Brain pericyte (primary cell): ENCODE measurements at places on chromosomes 7 and 10.

GRCh38 chr7:122702872-122703510 is at the start of gene RNF148:
RNF148 (minus strand) TSS chr7:122702922; CDS start chr7:122702750, 172 bp downstream.
- no peak for DNase-seq

DNA sequence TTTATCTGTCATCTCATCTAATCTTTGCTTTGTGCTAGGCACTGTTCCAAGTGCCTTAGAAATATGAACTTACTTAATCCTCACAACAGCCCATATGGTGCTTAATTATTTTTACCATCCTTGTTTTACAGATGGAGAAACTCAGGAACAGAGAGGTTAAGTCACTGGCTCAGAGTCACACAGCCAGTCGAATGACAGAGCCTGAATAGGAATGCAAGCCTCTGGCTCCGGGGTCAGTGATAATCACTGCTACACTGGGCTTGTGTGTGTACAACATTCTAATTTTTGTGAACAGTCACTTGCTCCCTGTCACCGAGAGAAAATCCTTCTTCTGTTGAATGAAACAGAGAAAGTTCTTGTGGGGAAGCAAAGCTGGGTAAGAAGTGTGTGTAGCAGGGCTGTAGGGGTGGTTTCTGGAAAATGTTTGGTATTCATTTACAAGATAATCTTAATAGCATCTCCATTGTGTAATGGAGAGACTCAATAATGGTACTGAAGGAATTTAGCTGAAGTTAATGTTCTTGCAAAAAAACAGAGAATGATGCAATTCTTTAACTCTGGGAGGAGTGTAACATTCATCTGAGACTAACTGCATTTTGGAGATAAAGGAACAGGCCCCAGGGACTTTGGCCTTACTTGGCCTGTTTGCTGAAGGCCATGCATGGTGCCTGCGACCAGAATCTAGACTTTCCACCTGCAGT is 290.6 kb downstream of the FRMD4A start:
- DNase-seq, result no peak

- no peak for DNase-seq
Measured at GRCh38 chr10:121608469-121609190, 10.4 kb upstream of the FGFR2 start.

GRCh38 chr7:57651006-57651405 is 201.0 kb downstream of the ZNF716 start:
- DNase-seq, result no peak

- no peak for DNase-seq
Measured at GRCh38 chr7:4737300-4737699, 38.1 kb upstream of the AP5Z1 start.

- peak; percentile 41 for DNase-seq
Measured at GRCh38 chr7:38369816-38370493, 96.5 kb upstream of the TARP start.

GRCh38 chr7:142321391-142321790 is 63.5 kb upstream of the PRSS58 start:
- DNase-seq, result no peak

DNA sequence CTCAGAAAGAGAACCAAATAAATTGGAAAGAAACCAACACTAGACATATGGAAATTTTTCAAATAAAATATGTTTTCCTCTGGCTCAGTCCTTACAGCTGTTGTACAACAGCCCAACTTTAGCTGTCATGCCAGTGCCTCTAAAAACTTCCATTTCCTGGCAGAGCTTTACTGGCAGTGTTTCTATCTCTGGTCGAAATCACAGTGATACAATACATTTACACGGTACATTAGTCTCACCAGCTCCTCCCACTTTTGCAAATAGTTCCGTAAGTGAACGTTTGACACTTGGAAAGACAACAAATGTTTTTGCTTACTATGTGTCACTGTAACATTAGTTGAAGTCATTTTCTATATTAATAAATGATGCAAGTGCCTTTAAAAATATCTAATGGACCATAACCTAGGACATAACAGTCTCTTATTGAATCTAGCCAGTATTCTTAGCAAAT is 29.8 kb downstream of the BCAP29 start:
- DNase-seq, result no peak
